Stimulated activated CD4-positive, alpha-beta T cell treated with anti-CD3 and anti-CD28 coated beads, TNF-alpha, amount 100 ng/mL, for 48 hours (primary cell): ENCODE measurements at places on chromosomes 1 and 21.

- no peak for DNase-seq
Measured at GRCh38 chr1:209657918-209658317, 5.7 kb upstream of the LAMB3 start.

DNA sequence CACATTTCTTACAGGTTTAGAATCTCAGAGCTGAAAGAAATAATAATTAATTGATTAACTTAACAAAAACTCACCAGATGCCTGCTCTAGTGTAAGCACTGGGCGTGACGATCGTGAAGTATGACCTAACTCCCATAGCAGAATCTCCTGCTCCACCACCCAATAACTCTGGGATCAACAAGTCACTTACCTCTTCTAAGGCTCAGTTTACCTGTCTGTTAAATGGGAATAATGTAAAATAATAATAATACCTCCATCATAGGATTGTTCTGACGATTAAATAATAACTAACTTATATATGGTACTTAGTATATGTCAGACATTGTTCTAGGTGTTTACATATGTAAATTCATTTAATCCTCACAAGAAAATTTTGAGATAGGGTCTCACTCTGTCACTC is 24.6 kb downstream of the COA7 start:
- no peak for DNase-seq

- DNase-seq = no peak
Measured at GRCh38 chr1:208078752-208079151, 165.4 kb downstream of the PLXNA2 start.

DNA sequence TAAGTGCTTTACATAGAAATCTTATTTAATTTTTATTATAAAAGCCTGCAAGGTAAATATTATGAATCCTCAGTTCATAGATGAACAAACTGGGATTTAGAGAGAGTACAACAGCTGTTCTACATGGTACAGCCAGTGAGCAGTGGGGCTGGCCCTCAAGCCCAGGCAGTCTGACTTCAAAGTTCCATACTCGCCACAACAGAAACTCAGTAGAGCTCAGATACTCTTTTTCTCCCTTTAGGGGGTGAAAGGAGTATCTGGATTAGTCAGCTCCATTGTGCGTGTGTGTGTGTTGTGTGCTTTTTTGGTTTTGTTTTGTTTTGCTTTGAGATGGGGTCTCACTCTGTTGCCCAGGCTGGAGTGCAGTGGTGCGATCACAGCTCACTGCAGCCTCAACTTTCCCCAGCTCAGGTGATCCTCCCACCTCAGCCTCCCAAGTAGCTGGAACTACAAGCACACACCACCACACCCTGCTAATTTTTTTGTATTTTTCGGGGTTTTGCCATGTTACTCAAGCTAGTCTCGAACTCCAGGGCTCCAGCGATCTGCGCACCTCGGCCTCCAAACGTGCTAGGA is 378.5 kb downstream of the SMYD3 start:
- no peak for DNase-seq

DNA sequence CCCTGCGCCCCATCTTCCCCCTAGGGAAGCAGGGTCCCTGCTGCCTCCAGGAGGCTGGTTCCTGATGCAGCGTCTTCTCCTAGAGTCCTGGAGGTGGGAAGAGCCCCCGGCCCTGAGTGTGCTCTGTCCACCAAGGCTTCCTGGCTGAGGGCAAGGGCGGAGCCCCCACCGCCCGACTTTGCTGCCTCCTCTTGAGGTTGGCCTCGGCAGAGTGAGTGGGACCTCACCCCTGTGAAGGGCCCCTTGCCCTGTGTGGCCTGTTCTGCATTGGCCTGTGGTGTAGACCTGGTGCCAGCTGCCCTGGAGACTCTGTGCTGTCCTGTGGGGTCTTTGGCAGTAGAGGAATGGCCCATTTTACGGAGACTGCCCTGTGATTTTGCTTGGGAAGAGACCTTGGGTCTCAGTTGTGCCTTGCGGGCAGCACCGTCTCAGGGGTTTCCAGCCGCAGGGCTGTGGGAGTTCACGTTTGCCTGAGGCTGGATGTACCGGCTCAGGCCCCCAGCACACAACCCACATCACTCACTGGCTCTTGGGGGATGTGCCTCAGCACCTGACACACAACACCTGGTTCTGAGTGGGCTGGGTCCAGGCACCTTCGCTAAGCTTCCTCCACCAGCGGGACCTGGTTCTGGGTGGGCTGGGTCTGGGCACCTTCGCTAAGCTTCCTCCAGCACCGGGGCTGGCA is 73.6 kb downstream of the SKI start:
- no peak for DNase-seq

- DNase-seq = no peak
Measured at GRCh38 chr21:16837721-16838120, 675.1 kb upstream of the CXADR start.

DNA sequence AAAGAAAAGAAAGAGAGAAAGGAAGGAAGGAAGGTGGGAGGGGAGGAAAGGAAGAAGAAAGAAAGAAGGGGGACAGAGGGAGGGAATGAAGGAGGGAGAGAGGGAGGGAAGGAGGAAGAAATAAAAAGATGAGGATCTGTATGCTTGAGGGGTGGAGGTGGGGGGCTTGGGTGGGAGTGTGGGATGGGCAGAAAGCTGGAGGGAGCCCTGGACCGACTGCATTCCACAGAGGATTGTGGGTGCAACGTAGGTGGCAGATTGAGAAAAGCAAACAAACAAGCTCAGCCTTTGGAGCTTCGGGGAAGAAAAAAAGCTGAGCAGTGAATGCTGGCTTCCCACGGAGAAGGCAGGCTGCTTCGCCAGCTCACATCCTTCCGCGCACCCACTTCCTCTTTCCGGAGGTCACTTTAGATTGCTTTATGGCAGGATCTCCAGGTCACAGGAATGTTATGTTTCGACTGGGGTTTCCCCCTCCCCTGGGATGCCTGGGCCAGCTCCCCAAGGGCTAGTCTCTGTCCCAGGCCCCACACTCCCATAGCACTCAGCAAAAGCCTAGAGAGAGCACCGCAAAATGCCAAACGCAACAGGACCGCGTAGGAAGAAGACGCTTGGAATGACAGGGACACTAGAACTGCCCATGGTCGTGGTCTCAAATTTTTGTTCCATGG is 20.7 kb upstream of the LGALS8 start:
- DNase-seq = no peak

- no peak for DNase-seq
Measured at GRCh38 chr1:183635099-183635605, 431 bp downstream of the ARPC5 start.

- DNase-seq = no peak
Measured at GRCh38 chr1:192602757-192603156, 27.2 kb downstream of the RGS1 start.

DNA sequence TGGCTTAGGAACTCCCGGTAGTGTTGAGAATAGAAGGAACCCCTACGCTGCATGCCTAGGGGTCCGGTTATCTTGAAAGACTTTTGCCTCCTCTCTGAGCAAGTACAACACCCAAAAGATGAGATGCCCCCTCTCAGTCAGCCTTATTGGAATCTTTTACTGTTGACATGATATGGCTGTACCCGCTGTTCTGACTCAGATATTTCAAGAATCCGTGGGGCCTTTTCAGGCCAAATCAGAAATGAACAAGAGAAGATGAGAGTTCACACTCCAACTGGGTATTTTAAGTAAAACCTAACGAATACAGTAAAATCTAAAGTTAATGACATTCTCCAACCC is 164.2 kb downstream of the PPIAL4G start:
- DNase-seq = no peak

- DNase-seq = no peak
Measured at GRCh38 chr1:54976747-54977146, 3.7 kb upstream of the TMEM61 start.

- no peak for DNase-seq
Measured at GRCh38 chr1:229127301-229127700, 143.6 kb upstream of the RAB4A start.

GRCh38 chr21:42941696-42942085 is 16.3 kb upstream of the ERVH48-1 start:
- DNase-seq = no peak

GRCh38 chr1:202615501-202616354 is 94.5 kb downstream of the SYT2 start:
- DNase-seq = no peak

DNA sequence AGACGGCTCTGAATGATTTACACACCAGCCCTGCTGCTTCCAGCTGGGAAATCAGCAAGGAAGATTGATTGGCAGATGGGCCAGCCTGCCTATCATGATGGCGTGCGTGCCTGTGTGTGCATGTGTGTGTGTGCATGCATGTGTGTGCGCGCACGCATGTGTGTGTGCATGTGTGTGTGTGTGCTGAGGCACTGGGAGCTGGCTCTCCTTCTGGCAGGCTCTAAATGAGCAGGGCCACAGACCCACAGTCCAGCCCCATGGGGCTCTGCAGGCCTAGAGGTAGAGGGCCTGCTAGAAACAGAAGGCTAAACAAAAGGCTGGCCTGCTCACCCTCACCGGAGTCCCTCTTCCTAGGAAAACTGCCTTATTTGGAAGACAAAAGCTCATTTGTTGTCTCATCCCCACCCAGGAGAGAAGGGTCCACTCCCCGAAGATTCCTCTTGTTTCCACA is 6.0 kb downstream of the KLHDC8A start:
- no peak for DNase-seq

- DNase-seq = no peak
Measured at GRCh38 chr1:69858534-69858933, 290.8 kb downstream of the LRRC7 start.

DNA sequence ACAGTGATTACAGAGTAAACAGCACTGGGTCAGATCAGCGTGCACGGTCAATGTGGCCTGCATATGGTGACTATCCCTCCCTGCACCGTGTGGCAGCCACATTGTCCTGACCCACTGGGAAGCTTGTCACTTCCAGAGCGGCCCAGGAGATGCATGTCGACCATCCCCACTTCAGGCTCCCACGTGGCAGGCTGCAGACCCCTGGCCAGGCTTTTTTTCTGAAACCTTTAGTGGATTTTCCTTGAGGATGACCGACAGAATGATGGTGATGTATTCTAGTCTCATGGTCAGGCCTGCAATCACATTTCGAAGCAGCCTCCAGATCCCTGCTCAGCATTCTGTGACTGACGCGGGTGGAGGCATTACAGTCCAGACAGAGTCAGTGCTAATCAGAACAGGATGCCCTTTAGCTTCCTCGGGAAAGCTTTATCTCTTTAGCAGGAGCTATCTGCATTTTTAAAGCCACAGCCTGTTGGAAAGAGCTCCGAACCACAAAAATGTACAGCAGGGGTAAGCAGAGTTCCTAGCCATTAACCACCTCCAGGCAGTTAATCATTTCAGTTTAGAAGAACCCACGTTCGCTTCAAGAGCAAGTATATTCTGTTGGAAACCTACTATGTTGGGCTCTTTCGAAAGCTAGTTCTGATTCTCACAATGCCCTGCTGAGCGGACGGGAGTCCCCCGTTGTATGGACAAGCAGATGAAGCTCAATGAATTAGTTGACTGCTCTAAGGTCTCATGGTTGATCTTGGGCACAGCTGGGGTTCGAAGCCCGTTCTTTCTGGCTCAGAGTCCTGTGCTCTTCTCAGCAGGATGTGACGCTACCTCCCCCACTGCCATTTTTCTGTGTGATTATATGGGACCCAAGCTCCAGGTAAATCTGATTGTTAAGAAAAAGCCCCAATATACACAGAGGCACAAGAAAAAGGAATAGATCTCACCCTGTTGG is 56.5 kb downstream of the IRF2BP2 start:
- DNase-seq = no peak

GRCh38 chr21:35520856-35521255 is 471.8 kb upstream of the RUNX1 start:
- DNase-seq = no peak

- no peak for DNase-seq
Measured at GRCh38 chr1:119375366-119375765, 6.8 kb downstream of the HAO2 start.

- DNase-seq = no peak
Measured at GRCh38 chr21:45219517-45219916, 68.2 kb downstream of the POFUT2 start.

DNA sequence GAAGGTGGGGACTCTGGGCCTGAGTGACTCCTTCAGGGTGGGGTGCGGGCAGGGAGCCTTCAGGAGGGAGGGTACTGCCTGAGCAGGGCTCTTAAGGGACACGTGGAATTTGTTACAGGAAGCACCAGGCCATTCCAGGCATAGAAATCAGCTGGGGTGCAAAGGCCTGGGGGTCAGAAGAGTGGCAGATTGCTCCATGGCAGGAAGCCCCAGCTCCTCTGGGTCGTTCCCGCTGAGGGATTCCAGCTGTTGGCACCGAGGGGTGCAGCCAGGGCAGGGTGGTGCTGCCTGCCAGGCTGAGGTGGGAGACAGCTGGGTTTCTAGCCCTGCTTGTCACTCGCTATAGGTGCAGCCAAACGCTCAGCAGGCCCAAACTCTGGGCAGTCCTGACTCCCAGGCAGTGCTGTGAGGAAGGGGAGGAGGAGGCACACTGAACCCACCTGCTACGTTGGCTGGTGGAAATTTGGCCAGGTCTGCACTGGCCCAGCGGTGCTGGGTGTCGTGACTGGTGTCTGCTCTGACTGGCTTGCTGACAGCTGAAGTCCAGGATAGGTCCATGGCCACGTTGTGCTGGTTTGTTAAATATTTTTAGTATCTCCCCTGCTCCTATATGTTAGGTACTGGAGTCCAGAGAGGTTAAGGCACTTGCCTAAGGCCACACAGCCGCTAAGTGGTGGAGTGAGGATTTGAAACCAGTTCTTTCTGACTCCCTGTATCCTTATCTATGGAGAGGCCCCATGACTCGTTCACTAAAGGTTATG is 19.3 kb downstream of the TNFRSF1B start:
- no peak for DNase-seq
